ENCODE measurements at places on chromosomes 7 and 10.

DNA sequence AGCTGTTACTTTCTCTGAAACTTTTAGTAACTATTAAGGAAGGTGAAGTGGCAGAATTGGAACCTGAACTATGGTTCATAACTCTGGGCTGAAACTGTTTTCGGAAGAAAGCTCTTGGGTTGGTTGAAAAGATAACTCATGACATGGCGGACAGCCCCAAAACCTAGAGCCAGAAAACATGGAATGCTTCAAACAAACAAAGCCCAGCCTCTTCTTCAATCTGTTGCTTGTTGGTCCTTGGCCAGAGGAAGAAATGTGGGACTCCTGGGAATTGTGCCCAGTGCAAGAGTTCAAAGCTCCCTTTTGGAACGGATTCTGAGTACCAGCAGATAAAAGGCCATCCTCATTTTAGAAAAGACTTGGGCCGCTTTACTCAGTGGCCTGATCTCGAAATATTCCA is 52.9 kb upstream of the CACNB2 start:
- no peaks in the 10 kb centered on the region for H3K27me3 ChIP-seq
- no peak for DNase-seq
- no peaks in the 10 kb centered on the region for H3K4me1 ChIP-seq
- H3K4me3 ChIP-seq: no peak overlapping the region
- no peaks in the 10 kb centered on the region for H3K36me3 ChIP-seq
- no peak overlapping the region for H3K27ac ChIP-seq

GRCh38 chr10:92024700-92025099 is 101.1 kb downstream of the BTAF1 start:
- H3K36me3 ChIP-seq: peaks cover 84% of the 10 kb centered on the region
- H3K27ac ChIP-seq: no peak overlapping the region
- DNase-seq: no peak
- no peaks in the 10 kb centered on the region for H3K27me3 ChIP-seq
- H3K4me3 ChIP-seq: no peak overlapping the region
- no peaks in the 10 kb centered on the region for H3K4me1 ChIP-seq

DNA sequence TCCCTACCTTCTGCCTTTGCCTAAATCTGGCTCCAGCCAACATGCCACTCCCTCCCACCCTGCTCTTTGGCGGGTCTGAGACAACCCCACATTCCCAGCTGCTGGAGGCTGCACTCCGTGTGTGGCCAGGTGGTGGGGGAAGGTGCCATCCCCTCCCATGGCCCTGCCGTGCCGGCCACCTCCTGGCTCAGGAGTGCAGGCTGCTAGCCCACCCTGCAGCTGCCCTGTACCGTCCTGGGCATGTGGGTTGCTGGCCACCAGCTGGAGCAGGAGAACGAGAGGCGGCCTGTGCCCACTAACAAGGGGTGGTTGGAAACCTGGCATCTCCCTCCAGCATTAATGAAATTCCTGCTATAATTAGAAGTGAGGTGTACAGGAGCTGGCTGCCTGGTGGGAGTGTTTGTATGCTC is 97.6 kb downstream of the ZMIZ1 start:
- peaks cover 14% of the 10 kb centered on the region for H3K36me3 ChIP-seq
- H3K27me3 ChIP-seq: no peaks in the 10 kb centered on the region
- DNase-seq: no peak
- H3K27ac ChIP-seq: no peak overlapping the region
- no peak overlapping the region for H3K4me3 ChIP-seq
- no peaks in the 10 kb centered on the region for H3K4me1 ChIP-seq

DNA sequence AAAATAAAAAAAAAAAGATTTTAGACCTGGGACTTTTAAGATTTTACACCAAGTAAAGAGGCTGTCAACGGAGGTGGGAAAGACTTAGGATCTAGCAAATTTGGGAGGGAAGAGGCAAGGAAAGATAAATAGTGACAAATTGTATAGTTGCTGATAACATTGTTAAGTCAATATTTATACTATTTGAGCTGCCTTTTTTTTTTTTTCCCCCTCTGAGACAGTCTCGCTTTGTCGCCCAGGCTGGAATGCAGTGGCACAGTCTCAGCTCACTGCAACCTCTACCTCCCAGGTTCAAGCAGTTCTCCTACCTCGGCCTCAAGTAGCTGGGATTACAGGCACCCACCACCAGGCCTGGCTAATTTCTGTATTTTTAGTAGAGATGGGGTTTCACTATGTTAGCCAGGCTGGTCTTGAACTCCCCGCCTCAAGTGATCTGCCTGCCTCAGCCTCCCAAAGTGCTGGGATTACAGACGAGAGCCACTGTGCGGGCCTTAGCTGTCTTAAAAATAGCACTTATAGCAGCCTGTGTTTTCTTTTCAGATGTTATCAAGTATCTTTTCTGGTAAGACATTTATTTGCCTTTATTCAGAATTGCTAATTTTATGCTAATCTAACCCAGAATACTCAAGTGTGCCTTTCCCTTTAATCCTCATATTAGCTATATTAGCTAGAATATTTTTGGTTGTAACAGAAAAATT is 94.5 kb downstream of the MMRN2 start:
- DNase-seq: no peak
- H3K4me1 ChIP-seq: no peaks in the 10 kb centered on the region
- no peaks in the 10 kb centered on the region for H3K36me3 ChIP-seq
- no peak overlapping the region for H3K4me3 ChIP-seq
- no peaks in the 10 kb centered on the region for H3K27me3 ChIP-seq
- peak overlapping the region; percentile 73 for H3K27ac ChIP-seq

DNA sequence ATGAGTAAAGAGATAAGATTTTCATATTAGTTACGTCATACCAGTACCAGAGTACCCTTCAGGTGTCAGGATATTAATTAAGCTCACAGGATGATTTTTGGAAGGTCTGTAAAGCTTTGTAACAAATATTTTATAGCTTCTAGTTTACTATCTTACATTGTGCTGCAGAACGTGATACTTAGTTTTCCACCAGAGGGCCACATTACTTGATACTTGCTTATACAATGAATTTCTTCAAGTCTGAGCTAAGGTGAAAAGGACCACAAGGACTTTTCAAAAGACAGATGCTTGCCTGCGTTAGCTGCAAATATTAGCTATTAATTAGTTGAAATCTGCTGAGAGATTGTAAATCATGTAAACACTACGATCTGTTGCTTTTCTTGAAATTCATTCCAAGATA is 12.2 kb downstream of the FOXP2 start:
- DNase-seq: no peak
- H3K36me3 ChIP-seq: no peaks in the 10 kb centered on the region
- peaks cover 2% of the 10 kb centered on the region for H3K4me1 ChIP-seq
- H3K27ac ChIP-seq: no peak overlapping the region
- H3K27me3 ChIP-seq: no peaks in the 10 kb centered on the region

DNA sequence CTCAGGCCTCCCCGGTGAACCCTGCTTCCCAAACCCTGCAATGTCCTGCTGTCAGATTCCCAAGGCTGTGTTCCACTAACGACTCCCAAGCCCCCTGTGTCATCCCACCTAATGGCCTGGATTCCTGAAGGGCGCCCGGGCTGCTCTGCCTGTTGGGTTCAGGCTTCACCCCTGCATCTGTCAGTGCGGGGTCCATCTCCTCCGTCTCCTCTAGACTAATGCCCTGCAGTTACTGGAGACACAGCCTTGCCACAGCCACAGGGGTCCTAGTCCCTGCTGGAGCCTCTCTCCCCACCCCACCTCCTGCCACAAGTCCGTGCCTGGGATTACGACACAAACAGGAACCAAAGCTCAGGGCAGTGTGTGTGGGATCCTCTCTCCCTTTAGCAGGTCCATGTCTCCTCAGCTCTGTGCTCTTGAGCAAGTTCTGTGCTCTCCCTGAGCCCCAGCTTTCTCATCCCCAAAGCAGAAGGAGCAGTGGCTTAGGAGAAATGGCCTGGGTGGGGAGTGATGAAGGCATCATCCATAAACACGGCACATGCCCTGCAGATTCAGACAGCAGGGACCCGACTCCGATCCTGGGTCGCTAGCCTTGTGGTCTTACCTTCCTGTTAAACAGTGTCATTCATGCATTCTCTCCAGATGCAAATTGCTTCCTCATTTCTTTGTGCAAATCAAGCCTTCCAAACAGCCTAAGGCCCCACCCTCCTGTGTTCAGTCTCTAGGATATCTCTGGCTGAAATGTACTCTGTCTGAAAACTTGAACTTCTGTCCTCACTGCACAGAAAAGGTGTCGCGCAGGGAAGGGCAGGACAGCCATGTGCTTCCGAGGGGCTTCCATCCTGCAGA is 8.2 kb upstream of the RBP3 start:
- H3K27me3 ChIP-seq: no peaks in the 10 kb centered on the region
- no peaks in the 10 kb centered on the region for H3K36me3 ChIP-seq
- DNase-seq: no peak
- no peak overlapping the region for H3K4me3 ChIP-seq
- no peak overlapping the region for H3K27ac ChIP-seq

- no peaks in the 10 kb centered on the region for H3K36me3 ChIP-seq
- no peaks in the 10 kb centered on the region for H3K4me1 ChIP-seq
- H3K27me3 ChIP-seq: no peaks in the 10 kb centered on the region
- no peak overlapping the region for H3K27ac ChIP-seq
- no peak overlapping the region for H3K4me3 ChIP-seq
These were observed 37.3 kb upstream of the ADCYAP1R1 start for GRCh38 chr7:31014826-31015225.

- H3K27me3 ChIP-seq: no peaks in the 10 kb centered on the region
- H3K4me3 ChIP-seq: peak overlapping the region; percentile 78
- H3K27ac ChIP-seq: no peak overlapping the region
- no peaks in the 10 kb centered on the region for H3K36me3 ChIP-seq
These were observed 1.3 kb downstream of the ADAM22 start for GRCh38 chr7:87935384-87935706.

DNA sequence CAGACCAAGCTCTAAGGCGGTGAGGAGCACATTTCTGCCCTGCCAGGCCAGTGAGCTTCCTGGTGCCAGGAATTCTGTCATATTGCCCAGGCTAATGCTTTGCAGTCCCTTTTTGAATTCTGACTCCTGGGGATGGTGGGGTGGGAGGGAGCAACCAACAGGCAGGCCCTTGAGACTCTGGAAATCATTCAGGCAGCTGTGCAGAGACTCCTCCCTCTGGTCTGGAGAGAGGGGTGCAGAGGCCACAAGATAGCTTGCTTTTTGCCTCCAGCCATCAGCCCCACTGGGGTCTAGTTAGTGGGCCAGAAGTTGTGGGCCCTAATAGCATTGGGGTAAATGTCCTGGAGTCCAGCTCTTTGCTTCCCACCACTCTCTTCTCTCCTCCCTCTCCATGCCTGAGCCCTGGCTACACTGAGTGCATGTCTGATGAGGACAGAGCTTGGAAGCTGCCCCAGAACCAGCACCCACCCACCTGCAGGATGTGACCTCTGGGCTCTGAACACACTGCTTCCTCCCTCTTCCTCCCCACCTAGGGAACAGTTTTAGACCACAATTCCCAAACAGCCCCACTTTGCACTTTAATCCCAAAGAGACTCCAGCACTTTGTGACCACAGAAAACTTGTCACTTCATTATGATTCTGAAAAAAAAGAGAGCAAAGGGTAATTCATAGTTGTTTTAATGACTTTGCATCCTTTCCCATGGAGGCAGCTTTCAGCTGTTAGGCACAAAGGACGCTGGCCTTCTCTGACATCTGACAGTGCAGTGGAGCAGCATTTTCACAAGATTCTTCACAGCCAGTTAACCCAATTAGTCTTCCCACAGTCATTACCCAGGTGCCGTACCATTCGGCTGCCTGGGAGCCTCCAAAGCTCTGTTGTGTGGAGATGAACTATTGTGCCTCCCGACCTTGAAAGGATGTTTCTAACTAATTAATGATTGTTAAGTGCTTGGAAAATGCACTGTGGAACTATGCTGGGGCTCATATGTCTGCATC is 262.5 kb downstream of the TRIL start:
- no peaks in the 10 kb centered on the region for H3K36me3 ChIP-seq
- no peak for DNase-seq

- no peak overlapping the region for H3K27ac ChIP-seq
- no peaks in the 10 kb centered on the region for H3K36me3 ChIP-seq
- H3K27me3 ChIP-seq: no peaks in the 10 kb centered on the region
- H3K4me1 ChIP-seq: no peaks in the 10 kb centered on the region
These were observed 16.0 kb upstream of the STARD3NL start for GRCh38 chr7:38162036-38162435.

DNA sequence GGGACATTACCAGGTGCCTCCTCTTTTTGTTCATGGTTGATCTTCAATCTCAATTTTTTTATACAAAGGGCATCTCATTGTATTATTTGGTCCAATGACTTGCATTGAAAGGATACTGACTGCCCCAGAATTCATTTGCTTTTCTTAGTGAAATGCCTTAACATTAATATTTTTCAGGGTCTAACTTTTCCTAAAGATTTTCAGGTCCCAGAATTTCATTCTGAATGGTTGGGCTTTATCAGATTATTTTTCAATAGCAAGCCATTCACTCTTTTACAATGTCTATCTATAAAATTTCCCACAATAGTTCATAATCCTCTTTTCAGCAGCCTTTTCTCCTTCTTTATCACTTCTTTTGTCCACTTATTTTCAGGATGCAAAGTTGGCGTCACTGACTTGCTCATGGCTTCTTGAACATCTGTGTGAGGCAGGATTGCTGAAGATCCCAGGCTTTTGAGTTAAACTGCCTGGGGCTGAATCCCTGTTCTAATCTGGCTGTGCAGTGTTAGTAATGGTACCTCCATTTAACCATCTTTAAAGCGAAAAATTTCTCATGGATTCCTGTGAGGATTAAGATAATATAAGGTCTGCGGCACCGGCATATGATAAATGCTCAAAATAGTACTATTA is 131.7 kb upstream of the HDAC9 start:
- H3K36me3 ChIP-seq: no peaks in the 10 kb centered on the region
- no peak for DNase-seq
- H3K27ac ChIP-seq: no peak overlapping the region

- no peaks in the 10 kb centered on the region for H3K36me3 ChIP-seq
- no peak overlapping the region for H3K4me3 ChIP-seq
- no peak for DNase-seq
- H3K4me1 ChIP-seq: peaks cover 3% of the 10 kb centered on the region
These were observed 92.9 kb upstream of the STK17A start for GRCh38 chr7:43490016-43490415.

DNA sequence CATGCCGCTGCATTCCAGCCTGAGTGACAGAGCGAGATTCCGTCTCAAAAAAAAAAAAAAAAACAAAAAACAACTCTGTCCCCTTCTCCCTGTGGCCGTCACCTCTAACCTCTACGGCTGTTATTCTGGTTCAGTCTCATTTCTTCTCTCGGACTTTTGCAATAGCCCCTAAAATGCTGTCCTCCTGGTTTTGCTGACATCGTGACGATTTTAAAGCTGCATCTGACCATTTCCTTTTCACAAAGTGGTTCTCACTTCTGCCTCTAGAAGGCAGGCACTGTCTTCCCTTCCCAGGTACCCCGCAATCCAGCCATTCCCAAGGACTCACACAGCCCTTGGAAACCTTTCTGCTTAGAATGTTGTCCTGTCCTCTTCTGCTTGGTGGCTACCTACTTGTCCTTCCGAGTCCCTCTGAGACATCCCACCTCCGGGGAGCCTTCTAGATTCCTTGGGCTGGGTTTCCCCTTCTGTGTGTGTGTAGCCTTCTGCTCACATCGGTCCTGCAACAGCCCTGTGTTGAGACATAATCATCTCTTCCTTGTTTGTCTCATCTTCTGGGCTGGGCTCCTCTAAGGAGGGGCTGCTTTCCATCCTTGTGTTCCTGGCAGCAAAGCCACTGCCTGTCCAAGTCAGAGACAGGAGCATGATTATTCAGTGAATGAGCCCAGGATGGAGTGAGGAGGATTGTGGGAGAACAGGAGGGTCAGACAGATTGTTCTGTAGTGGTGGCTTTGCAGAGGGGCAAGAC is 83.1 kb downstream of the GRK5 start:
- no peak overlapping the region for H3K4me3 ChIP-seq
- H3K4me1 ChIP-seq: peaks cover 10% of the 10 kb centered on the region
- H3K27me3 ChIP-seq: no peaks in the 10 kb centered on the region
- no peaks in the 10 kb centered on the region for H3K36me3 ChIP-seq
